Heart right ventricle (tissue), 16 donors: ENCODE measurements at places on chromosomes 13 and 19. TPM values are rescaled to one million over a fixed set of nuclear protein-coding genes. Genes with fewer than 3 reads are reported as not detected.

The HSD17B14 gene
- total RNA-seq = 4.6 TPM

DNA sequence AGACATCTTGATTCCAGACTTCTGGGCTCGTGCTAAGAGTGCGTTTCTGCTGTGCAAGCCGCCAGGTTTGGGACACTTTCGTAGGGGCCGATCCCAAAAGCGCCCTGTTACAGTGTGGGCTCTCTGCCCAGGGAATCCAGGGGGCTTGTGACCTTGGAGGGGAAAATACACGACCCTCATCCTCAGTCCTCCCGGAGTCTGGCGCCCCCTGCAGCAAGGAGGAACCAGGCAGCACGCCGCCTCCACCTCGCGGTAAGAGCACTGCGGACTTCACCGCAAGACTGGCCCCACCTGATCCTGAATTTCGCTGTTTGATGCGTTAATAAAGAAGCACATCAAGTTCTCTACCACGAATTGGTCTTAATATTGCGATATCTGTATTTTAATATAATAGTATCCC, 5.2 kb downstream of the POLRMT start:
- no peak for DNase-seq

The SIGLEC8 gene
- 0.95 TPM for total RNA-seq

The CACNA1A gene
- total RNA-seq = 0.37 TPM

The ZFP36 gene
- total RNA-seq = 50.0 TPM

DNA sequence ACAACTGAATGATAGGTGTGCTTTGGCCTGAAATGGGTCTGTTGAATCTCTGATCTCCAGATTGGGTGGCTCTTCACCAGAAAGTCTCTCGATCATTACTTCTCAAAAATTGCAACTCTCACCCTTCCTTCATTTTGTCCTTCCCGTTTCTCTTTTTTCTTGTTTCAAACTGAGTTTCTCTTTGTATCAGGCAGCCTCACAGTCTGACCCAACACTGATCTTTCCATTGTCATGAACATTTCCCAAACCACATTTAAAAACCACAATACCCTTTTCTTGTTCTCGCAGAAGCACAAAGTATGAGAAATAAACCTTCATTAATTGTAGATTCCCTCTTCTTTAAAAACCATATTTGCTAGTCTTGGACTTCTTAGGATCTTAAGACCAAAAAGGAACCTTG, 33.6 kb upstream of the HMGB1 start:
- DNase-seq = no peak

DNA sequence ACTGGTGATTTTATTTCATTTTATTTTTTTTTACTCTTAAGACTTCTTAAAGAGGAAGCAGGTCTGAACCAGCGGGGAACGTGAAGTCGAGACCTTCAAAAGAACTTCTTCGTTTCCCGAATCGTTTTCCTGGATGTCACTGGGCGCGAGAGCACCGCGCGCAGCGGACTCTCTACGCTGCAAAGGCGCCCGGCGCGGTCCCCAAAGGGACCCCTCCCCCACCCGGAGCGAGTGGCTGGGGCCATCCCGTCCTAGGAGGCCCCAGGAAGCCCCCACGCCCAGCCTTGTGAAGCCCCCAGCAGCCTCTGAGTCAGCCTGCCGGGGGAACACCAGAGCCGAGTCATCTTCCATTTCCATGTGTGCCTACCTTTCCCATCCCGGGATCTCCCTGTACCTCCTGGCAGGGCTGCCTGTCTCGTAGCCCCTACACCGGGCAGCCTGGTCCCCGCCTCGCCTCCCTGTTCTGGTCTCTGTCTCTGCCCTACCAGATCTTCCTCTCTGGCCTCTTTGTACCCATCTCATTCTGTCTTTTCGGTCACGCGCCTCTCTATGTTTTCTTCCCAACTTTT, 608 bp downstream of the CD70 start:
- no peak for DNase-seq

The RAB4B gene
- 11.4 TPM for total RNA-seq

The ACER1 gene
- not detected for total RNA-seq

The FBXO17 gene
- 1.6 TPM for total RNA-seq

GRCh38 chr13:21326155-21327031, 132.7 kb downstream of the ZDHHC20 start:
- no peak for DNase-seq

- no peak for DNase-seq
Measured at GRCh38 chr13:72258340-72258981, 391.5 kb upstream of the DACH1 start.

The SCEL gene
- not detected for total RNA-seq

The PSG1 gene
- total RNA-seq = not detected

The ZNF578 gene
- 1.3 TPM for total RNA-seq

The PRKD2 gene
- total RNA-seq = 22.7 TPM

DNA sequence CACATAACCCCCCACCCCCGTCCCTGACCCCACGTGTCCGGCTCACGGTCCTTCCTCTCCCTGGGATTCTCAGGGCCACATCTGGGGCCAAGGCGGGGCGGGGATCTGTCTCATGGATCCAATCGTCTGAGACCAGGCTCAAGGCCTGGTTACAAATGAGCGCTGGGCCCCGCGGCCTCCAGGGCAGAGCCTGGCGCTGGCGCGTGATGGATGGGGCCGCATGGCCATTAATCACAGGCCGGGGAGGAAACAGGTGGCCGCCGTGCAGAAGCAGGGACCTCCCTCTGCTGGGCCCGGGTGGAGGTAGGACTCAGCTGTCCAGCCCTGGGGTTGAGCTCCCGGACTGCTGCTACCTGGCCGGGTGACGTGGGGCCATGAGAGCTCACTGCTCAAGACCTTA, 5.8 kb upstream of the TLE5 start:
- DNase-seq = no peak

GRCh38 chr13:114110091-114110829, 22.2 kb downstream of the RASA3 start:
- no peak for DNase-seq

GRCh38 chr13:66553391-66553790, 676.7 kb downstream of the PCDH9 start:
- DNase-seq = no peak

The CHST8 gene
- total RNA-seq = 0.50 TPM

The DUS3L gene
- total RNA-seq = 14.3 TPM

DNA sequence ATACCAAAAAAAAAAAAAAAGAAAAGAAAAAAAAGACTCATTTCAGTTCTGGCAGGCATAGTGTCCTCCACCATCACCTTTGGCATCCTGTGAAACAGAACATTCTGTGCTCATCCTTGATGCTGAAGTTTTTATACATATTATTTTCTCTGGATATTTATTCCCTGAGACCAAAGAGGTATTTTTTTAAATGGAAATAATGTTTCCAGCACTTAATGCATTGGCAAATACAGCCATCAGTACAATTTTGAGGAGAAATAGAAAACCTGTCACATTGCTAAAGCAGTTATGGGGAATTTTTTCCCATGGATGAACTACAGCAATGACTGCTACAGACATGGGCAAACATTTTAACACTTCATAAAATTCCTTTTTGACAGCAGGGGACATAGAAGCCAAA, 312.4 kb downstream of the DNAJC15 start:
- no peak for DNase-seq
